ENCODE measurements at places on chromosomes 1 and 21.
A peak's percentile ranks its signal among the peaks of the same experiment; 100 is the strongest.

- peak; percentile 87 for DNase-seq
Observed at GRCh38 chr1:155017041-155017945, 14.7 kb downstream of the ZBTB7B start.

DNA sequence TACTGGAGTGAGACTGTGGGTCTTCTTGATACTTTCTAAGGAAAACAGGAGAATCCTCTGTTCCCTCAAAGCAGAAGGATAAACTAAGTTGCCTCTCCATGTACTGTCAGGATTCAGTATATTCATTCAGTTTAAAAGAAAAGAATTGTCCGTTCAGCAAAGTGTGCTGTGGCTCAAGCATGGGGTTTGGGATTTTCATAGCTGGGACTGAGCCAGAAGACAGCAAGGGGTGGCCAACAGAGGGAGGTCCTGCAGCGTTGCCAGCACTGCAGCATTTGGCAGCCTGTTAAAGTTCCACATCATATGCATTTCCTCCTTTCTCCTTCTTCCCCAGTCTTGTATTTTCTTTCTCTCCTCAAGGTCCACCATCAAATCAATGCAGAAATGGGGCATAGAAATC, 75.1 kb downstream of the DTL start:
- peak; percentile 74 for DNase-seq

DNA sequence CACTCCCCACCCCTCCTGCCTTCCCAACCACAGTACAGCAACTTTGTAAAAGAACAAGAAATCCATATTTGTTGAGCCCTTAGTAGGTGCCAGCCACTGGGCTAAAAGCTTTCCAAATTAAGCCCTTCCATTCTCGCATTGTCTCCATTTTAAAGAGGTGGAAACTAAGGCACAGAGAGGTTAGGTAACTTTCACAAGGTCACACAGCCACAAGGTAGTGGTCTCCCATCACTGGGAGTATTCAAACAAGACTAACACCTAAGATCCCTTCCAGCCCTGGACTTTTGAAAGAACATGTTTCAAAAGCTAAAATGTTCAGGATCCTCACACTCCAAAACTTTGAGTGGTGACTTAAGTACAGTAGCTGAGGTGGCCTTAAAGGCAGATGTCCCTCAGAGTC, 3.2 kb downstream of the SDC3 start:
- no peak for DNase-seq

DNA sequence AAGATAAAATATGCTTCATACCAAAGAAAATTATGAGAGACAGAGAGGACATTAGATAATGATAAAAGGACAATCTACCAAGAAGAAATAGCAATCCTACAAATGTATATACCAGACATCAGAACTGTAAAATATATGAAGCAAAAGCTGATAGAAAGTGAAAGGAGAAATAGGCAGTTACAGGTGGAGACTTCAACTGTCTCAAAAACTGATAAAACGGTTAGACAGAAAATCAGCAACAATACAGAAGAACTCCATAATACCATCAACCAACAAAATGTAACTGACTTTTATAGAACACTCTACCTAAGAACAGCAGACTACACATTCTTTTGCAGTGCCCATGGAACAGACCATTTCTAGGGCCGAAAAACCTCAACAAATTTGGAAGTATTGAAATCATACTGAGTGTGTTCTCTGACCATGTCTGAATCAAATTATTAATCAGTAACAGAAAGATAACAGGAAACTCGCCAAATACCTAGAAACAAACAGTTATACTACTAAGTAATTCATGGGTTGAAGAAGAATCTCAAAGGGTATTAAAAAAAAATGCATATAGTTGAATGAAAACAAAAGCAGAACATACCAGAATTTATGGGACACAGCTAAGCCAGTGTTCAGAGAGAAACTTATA, 132.1 kb downstream of the RPS6KC1 start:
- DNase-seq, result no peak

GRCh38 chr1:210236840-210237409, 4.3 kb downstream of the SERTAD4 start:
- DNase-seq, result peak; percentile 91

DNA sequence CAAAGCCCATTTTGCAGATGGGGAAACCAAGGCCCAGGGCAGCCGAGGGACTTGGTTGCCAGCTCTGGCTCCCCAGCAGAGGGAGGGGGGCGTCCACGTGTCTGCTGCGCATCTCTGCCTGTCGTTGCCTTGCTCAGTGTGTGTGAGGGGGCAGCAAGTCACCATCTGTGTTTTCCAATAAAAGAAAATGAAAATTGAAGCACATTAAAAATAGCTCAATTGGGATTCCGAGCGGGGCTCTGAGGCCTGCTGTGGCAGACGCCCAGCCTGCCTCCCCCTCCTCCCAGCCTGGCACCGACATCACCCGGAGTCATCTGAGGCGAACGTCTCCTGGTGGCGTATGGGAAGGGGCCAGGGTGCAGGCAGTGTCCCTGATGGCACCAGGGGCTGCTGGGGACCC, 51.2 kb downstream of the EPHB2 start:
- DNase-seq, result no peak

- no peak for DNase-seq
Observed at GRCh38 chr1:193592317-193592716, 405.9 kb upstream of the B3GALT2 start.

DNA sequence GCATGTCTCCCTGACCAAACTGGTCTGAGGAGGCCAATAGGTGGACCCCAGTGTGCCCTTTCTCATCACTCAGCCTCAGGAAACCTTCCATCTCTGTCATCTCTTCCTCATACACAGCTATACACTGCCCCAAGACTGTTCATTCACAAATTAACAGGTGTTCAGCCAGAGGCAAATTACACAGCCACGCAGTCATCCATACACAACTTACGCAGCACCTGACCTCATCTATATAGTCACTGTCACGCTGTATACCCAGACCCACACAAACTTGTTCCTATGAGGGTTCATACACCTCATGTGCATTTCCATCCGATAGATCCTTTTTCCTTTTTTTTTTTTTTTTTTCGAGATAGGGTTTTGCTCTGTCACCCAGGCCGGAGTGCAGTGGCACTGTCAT, 12.4 kb downstream of the DLGAP3 start:
- DNase-seq, result no peak

- peak; percentile 18 for DNase-seq
Observed at GRCh38 chr1:56057466-56058405, 521.6 kb downstream of the PLPP3 start.

- no peak for DNase-seq
Observed at GRCh38 chr1:55338448-55338820, 123.3 kb upstream of the USP24 start.

DNA sequence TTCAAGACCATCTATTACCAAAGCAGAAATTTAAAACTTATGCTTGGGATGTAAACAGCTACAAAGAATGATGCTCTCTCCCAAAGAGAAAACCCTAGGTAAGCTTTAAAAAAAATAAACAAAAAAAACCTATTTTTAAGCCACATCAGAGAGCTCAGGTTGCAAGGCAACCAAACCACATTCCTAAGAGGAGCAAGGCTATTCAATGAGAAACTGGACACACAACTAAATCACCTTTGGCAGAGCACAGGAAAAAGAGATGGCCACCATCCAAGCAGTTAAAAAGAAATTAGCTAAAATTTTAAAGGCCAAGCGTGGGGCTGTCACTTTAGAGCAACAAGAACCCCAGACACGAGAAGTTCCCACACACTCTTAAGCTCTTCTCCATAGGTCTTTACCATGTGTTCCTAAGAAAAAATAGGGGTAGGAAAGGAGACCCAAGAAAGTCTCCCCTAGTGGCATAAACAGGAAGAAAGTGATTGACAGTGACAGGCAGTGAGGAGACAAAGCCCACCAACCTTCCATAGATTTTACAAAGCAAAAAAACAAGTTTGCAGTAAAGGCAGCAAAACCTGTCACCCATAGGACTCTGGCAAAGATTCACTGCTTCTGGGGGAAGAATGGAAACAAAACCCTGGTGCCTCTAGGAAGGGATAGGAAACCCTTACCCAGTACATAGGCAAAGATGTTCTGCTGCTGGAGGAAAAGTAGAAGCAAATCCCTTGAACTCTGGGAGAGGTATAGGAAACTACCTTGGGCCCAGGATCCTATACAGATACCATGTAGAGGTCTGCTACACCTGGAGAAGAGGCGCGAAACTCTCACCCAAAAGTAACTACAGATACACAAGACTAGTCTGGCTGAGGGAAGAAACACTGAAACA, 68.5 kb downstream of the FOXJ3 start:
- DNase-seq, result no peak

DNA sequence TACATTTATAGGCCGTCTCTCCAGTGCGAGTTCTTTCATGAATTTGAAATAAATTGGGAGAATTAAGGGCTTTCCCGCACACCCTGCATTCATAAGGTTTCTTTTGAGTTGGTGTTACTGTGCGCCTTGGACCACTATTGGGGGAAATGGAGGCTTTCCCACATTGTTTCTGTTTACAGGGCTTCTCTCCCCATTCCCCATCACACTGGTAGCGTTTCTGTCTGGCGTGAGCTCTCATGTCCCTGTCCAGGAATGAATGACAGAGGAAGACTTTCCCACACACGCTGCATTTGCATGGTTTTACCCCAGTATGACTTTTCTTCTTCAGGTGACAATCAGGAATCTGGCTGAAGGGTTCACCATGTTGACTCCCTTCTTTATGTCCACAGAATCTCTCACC, 65.0 kb downstream of the UCHL5 start:
- DNase-seq, result no peak

- no peak for DNase-seq
Observed at GRCh38 chr1:14552246-14552965, 46.1 kb upstream of the KAZN start.

DNA sequence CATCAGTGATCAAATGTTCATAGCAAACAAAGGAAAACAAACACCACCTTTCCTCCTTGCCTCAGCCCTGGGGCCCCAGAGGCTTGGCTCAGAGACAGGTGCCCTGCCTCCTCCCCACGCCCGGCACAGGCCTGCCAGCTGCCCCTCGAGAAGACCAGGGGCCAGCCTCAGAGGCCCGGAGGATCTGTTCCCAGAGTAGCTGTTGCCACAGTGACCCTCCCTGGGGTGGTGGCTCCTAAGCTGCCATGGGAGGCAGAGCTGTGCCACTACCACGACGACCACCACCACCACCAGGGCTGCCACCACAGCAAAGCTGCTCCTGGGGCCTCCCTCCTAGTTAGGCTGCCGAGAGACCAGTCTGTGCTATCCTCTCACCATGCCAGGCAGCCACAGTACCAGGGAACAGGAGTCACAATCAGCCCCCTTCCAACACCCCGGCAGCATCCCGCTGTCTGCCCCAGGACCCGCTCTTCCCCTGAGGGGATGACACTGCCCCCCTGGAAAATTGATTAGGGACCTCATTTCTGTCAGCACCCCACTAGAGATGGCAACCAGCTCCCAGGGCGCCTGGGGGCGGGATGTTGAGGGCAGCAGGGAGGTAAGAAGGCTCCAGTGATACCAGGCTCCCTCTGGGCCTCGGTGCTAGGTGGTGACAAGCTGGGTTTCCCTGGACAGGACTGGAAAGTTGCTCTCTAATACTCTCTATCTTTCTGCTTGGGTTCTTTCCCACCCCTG, 30.5 kb downstream of the KCNC4 start:
- no peak for DNase-seq

DNA sequence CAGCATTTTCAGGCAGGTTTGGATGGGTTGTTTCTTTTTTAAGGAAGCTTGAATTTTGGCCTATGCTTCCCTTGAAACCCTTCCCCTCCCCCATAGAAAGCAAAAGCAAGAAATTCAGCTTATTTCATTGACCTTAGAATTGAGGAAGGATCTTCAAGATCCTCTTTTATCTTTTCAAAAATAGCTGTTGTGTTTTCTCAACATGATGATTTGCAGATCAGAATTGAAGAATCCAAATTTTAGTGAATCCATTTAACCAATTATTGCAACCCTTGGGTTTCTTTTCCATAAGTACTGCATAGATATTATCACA, 73.7 kb downstream of the LRRC8C start:
- no peak for DNase-seq

DNA sequence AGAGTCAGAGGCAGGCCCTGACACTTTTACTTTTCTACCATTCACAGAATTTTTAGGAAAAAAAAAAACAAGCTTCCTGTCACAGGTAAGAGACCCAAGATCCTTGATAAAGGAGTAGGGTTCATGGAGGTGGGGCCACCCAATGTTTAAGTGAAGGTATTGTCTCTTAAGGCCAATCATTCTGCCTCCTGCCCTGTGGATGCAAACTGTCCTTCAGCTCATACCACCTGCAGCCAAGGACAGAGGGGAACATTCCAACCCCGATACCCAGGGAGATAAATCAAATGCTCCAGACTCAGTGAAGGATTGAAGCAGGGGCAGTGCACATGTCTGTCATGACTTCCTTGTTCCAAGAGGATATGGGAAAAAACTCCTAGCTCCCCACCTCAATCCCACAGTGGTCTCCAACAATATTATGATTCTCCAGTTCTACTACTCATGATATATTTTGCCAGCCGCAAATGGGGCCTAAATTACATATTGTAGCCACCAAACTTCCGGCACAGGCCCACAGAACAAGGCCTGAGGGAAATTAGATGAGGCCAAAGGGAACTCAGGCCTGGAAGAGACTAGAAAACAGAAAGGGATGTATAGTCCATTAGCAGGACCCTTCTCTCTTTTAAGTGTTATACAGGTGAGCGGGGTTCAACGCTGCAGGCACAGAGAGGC, 59.5 kb downstream of the TRABD2B start:
- DNase-seq, result no peak

- DNase-seq, result no peak
Observed at GRCh38 chr1:192061556-192061955, 96.7 kb upstream of the RGS18 start.

- no peak for DNase-seq
Observed at GRCh38 chr1:71001624-71002023, 46.0 kb downstream of the PTGER3 start.

DNA sequence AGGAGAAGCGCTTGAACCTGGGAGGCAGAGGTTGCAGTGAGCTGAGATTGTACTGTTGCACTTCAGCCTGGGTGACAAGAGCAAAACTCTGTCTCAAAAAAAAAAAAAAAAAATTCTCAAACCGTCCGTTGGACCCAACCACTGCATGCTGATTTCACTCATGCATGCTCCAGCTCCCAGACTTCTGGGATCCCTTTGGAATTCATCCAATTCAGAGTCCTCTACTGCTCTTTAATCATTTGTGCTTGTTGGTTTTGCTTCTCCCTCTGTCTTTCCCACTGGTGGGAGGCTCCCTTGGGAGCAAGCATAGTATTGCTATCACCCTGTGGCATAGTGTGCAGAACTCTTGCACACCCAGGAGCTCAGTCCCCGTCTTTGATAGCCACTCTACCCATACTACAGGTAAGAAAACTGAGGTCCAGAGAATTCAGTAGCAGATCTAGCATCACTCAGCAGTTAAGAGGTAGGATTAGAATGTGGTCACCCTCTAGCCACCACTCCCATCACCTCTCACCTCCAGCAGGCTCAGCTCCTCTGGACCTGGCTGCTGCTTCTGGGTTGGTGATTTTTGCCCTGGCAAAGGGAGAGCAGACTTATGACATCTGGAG, 3.1 kb upstream of the LMNA start:
- DNase-seq, result peak; percentile 50

GRCh38 chr1:116532671-116533428, 38.0 kb downstream of the CD58 start:
- DNase-seq, result no peak

- DNase-seq, result no peak
Observed at GRCh38 chr1:31664528-31664927, 19.9 kb upstream of the PEF1 start.

GRCh38 chr21:42222821-42223390, 4.0 kb downstream of the ABCG1 start:
- DNase-seq, result no peak

- no peak for DNase-seq
Observed at GRCh38 chr21:29025328-29025713, 853 bp downstream of the USP16 start.

All from fibroblast of skin of scalp (primary cell).